ENCODE measurements at places on chromosomes 1 and 21. TPM values are rescaled to one million over a fixed set of nuclear protein-coding genes. Genes with fewer than 3 reads are reported as not detected.

- peaks cover 37% of the 10 kb centered on the region for H3K4me1 ChIP-seq
- no peaks in the 10 kb centered on the region for H3K27me3 ChIP-seq
- H3K36me3 ChIP-seq: no peaks in the 10 kb centered on the region
- peak overlapping the region; percentile 74 for H3K27ac ChIP-seq
- DNase-seq: peak; percentile 36
- H3K4me3 ChIP-seq: no peak overlapping the region
These were observed 31.0 kb upstream of the SOX13 start for GRCh38 chr1:204041803-204042505.

- peak overlapping the region; percentile 8 for H3K4me3 ChIP-seq
- H3K36me3 ChIP-seq: no peaks in the 10 kb centered on the region
- H3K4me1 ChIP-seq: peaks cover 7% of the 10 kb centered on the region
- DNase-seq: no peak
These were observed 1.1 kb downstream of the GPR25 start for GRCh38 chr1:200873671-200874397.

DNA sequence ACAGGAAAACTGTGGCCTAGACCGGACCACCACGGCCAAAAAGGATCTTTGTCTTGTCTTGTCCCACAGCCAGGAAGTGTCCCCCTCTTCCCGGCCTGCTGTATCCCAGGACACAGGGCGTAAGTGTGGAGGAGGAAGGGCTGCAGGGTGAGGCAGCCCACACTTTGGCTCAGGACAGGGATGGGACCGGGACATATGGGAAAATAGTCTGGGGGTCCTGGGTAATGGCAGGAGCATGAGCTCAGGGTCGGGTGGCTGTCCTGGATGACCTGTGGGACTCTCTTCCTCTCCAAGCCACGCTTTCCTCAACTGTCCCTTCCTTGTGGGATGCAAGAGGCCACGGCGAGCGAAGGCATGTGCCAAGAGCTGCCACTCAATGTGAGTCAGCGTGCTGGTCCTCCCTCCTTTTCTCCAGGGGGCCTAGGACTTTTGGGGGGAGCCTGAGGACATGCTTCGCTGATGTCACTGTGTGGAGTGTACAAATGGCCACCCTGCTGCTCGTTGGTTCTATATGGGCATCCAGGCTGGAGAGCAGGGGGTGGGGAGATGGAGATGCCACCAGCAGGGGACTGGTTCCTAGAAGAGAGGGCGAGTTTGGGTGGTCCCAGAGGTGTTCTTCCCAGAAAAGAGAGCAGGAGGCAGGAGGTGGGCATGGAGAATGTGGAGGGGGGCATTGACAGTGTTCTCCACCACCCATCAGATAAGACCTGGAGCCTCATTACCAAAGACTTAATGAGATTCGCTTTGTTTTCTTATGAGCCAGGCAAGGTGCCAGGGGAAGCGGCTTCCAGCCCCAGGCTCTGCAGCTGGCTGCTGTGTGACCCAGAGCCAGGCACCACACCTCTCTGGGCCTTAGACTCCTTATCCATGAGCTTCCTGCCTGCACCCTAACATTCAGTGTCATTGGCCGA, 11.5 kb upstream of the PADI1 start:
- no peaks in the 10 kb centered on the region for H3K36me3 ChIP-seq
- no peak overlapping the region for H3K27ac ChIP-seq
- no peak overlapping the region for H3K4me3 ChIP-seq
- no peaks in the 10 kb centered on the region for H3K4me1 ChIP-seq
- no peak for DNase-seq

GRCh38 chr1:182279724-182280503, 111.7 kb downstream of the GLUL start:
- no peaks in the 10 kb centered on the region for H3K27me3 ChIP-seq
- no peaks in the 10 kb centered on the region for H3K4me1 ChIP-seq
- H3K27ac ChIP-seq: peak overlapping the region; percentile 48
- H3K4me3 ChIP-seq: no peak overlapping the region
- no peaks in the 10 kb centered on the region for H3K36me3 ChIP-seq

DNA sequence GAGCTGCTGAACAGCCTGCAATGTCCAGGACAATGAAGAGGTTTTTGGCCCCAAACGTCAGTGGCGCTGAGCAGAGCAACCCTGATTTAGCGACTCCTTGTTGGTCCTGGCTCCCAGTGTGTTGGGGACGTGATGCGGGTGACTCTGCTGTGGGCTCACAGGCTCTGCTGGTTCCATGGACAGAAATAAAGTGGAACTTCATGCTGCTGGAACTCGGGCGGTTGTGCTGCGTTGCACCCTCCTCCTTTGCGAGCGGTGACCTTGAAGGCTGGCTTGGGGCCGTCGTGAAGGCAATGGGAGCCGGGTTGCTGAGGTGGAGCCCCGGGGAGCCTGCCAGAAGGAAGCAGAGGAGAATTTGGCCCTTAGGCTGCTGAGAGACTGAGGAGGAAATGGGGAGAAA, 122.6 kb upstream of the C1orf174 start:
- no peak overlapping the region for H3K27ac ChIP-seq
- no peak overlapping the region for H3K4me3 ChIP-seq
- no peak for DNase-seq
- no peaks in the 10 kb centered on the region for H3K4me1 ChIP-seq
- no peaks in the 10 kb centered on the region for H3K36me3 ChIP-seq

The ICOSLG gene
- 1.6 TPM for total RNA-seq

The LMOD1 gene
- 12.8 TPM for total RNA-seq

The CD164L2 gene
- total RNA-seq: not detected

The MACO1 gene
- 38.8 TPM for total RNA-seq

DNA sequence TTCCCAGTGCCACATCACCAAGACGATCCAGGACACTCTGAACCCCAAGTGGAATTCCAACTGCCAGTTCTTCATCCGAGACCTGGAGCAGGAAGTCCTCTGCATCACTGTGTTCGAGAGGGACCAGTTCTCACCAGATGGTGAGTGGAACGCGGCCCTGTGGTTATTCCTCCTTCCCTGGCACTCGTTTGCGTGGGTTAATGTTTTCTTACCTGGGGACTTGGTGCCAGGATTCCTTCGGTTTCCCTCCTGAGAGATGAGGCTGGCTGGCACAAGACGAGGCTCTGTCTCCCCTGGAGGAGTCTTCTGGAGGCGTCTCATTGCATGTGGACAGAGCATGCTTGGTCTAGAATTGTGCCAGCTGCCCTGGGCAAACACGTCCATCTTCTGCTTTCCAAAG, 29.3 kb downstream of the ATP5PO start:
- H3K36me3 ChIP-seq: no peaks in the 10 kb centered on the region
- no peaks in the 10 kb centered on the region for H3K27me3 ChIP-seq
- H3K27ac ChIP-seq: no peak overlapping the region
- no peak for DNase-seq
- no peak overlapping the region for H3K4me3 ChIP-seq

The KCNQ4 gene
- total RNA-seq: 3.3 TPM

The ANKRD35 gene
- 8.0 TPM for total RNA-seq

DNA sequence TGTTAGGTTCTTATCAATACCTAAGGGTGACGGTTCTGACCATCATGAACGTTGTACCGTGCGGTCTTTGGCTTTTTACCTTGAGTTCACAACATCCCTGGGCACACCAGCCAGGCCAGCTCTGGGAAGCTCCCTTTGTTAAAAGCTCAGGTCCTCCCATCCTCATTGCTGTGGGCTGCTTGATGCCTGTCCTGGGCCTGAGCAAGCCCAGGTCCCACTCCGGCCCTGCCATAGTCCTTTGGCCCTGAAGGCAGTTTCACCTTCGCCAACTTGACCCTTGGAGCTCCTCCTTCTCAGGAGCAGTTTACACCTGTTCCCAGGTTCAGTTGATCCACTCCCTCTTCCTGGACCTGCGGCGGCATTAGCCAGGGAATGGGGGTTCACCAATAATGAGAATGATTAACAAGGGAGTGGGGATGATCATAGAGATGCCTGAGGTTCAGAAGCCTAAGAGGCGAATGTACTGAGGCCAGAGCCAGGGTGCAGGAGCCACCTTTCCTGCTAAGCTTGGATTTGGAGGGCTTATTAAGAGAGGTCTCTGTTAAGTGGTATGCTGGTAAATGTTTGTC, 40.2 kb downstream of the DHCR24 start:
- no peaks in the 10 kb centered on the region for H3K4me1 ChIP-seq
- H3K27me3 ChIP-seq: no peaks in the 10 kb centered on the region
- no peak overlapping the region for H3K4me3 ChIP-seq
- H3K27ac ChIP-seq: no peak overlapping the region
- DNase-seq: no peak

The FBXO2 gene
- total RNA-seq: 20.8 TPM

The ZMYND12 gene
- 0.80 TPM for total RNA-seq

- DNase-seq: no peak
- no peaks in the 10 kb centered on the region for H3K36me3 ChIP-seq
- peaks cover 70% of the 10 kb centered on the region for H3K4me1 ChIP-seq
- H3K4me3 ChIP-seq: peak overlapping the region; percentile 94
- H3K27me3 ChIP-seq: no peaks in the 10 kb centered on the region
These were observed 1.2 kb downstream of the LMNA start for GRCh38 chr1:156115514-156116374.

GRCh38 chr1:88803444-88803843, 87.9 kb downstream of the GTF2B start:
- DNase-seq: no peak
- no peaks in the 10 kb centered on the region for H3K36me3 ChIP-seq
- H3K4me1 ChIP-seq: no peaks in the 10 kb centered on the region

GRCh38 chr1:36752891-36753361, 270.2 kb upstream of the CSF3R start:
- H3K27ac ChIP-seq: no peak overlapping the region
- no peaks in the 10 kb centered on the region for H3K4me1 ChIP-seq
- no peak overlapping the region for H3K4me3 ChIP-seq
- no peaks in the 10 kb centered on the region for H3K27me3 ChIP-seq
- DNase-seq: no peak
- H3K36me3 ChIP-seq: no peaks in the 10 kb centered on the region
